ENCODE measurements at places on chromosomes 5 and 9. TPM values are rescaled to one million over a fixed set of nuclear protein-coding genes. Genes with fewer than 3 reads are reported as not detected.

GRCh38 chr5:148838357-148838756 lies 11.9 kb downstream of the ADRB2 start:
- DNase-seq: no peak

- DNase-seq: no peak
Measured at GRCh38 chr5:53827211-53827651, 266.8 kb downstream of the NDUFS4 start.

DNA sequence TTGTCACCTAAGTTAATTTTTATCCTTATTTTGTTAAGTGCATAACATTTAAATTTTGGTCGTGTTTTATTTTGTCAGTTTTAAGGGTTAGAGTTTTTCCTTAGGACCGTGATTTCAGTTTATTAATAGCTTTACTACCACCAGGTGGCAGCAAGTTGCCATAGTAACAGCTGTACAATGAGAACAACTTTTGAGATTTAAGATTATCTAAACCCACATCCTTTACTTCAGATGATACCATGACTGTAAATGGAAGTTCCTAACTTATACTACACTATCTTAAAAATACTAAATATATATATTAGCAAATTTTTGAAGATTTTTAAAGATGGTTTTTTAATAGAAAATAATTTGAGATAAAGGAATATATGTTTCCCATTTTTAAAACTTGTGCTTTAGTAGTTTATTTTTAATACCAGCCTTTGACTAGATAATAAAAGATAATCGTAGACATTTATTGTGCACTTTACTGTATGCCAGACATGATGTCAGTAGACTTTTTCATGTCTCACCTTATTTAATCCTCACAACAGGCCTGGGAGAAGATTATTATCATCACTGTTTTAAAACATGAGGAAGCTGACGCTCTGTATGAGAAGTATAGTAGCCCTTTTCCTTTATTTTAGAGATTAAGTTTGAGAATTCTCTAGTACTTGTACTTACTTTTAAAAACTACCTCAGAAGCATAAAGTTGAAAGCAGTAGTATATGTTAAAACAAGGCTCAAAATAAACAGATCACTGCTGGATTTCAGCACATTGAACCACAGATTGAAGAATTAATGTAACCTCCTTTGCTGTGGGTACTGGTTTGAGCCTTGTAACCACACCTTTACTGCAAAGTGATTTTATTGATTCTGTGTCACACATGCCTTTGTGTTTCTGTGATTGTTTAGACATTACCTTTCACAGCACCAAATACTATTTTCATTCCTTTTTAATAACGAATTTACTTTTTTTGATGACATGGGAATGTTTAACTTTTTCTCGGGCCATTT lies 27.5 kb downstream of the SREK1 start:
- peak; percentile 37 for DNase-seq

GRCh38 chr5:89374144-89374784 lies 491.3 kb upstream of the MEF2C start:
- peak; percentile 17 for DNase-seq

DNA sequence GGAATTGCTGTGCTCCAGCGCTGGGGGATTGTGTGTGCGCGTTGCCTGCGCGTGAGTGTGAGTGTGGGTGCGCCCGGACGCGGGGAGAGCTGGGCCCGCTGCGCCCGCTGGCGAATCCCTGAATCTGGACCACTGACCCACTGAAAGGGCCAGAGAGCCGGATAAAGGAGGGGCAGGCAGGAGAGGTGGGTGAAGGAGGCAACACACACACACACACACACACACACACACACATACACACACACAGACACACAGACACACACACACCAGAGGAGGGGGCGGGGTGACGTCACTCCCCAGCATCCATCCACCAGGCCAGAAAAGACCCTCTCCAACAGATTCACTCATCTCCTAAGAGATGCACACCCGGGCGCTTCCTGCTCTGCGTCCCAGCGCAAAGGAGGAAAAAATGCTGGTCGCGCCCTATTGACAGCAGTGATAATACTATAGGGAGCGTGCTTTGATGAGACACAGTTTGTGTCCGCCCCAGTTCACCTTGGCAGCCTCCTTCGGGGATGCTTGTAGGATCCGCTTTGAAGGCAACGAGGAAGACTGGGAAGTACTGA lies 1059.1 kb upstream of the DMAC1 start:
- DNase-seq: no peak

DNA sequence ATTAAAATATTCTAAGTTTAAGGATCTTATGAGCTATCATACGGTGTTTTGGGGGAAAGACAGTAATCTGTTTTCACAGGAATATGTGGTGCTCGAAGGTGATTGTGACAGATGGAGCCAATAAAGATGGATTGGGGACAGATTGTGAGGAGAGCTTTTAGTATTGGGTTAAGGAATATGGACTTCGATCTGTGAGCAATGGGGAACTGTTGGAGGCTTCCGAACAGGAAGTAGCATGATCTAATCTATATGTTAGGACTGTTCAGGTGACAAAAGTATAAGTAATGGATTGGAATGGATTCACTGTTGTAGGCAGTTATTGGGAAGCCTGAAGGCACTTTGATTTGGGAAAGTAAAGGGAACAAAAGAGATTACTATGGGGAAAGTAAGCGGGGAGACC lies 7.4 kb upstream of the ELL2 start:
- DNase-seq: no peak

GRCh38 chr9:132367613-132368313 lies 13.0 kb upstream of the SETX start:
- DNase-seq: no peak

GRCh38 chr9:101311758-101312420 lies 72.9 kb downstream of the BAAT start:
- DNase-seq: no peak

- DNase-seq: no peak
Measured at GRCh38 chr5:161027763-161028162, 175.8 kb upstream of the ATP10B start.

- no peak for DNase-seq
Measured at GRCh38 chr5:154352960-154353548, 92.7 kb upstream of the SAP30L start.

DNA sequence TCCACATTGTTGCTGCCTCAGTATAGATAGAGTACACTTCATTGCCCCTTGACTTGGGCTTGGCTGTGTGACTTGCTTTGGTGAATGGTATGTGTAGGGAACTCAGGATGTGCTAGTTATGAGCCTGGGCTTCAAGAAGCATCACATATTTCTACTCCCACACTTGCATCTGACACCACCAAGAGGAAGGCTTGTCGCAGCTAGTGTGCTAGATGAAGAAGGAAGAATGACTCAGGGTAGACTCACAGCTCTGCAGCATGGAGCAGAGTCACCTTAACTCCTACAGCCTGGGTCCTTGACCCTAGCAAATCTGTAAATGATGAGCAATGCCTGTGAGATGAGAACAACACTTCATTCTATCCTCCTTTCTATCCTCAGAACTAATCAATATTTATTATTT lies 261.8 kb downstream of the ASTN2 start:
- no peak for DNase-seq

DNA sequence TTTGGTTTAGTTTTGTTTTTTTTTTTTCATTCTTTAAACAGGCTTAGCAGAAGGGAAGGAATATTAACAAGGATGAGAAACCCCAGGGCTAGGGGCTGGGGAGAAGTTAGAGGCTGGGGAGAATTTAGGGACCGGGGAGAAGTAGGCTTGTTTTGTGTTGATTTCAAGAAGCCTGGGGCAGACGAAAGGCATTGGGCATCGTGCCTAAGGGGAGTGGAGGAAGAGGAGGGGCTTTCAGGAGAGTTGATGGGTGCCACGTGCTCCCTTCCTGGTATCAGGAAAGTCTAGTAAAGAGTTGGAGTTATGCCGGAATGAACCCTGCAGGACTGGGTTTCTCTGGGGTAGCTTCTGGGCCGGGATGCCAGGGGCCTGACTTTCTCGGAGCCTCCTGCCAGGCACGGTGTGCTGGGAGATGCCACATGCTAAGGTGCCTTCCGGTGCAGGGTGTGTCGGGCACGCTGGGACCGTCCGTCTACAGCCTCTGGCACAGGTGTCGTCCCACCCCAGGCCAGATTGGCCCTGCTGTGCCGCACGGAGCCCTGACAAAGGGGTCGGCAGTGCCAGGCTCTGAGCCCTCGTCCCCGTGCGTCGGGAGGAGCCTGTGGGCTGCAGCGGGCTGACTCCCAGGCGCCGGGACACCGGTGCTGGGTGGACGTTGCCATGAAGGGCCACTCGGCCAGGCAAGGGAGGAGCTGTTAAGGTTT lies 159.9 kb downstream of the OLFM1 start:
- peak; percentile 42 for DNase-seq

- DNase-seq: no peak
Measured at GRCh38 chr5:96638561-96638960, 23.6 kb upstream of the CAST start.

GRCh38 chr5:137627706-137628105 lies 108.2 kb downstream of the KLHL3 start:
- no peak for DNase-seq

GRCh38 chr5:154479160-154479943 lies 1.3 kb upstream of the HAND1 start:
- no peak for DNase-seq

DNA sequence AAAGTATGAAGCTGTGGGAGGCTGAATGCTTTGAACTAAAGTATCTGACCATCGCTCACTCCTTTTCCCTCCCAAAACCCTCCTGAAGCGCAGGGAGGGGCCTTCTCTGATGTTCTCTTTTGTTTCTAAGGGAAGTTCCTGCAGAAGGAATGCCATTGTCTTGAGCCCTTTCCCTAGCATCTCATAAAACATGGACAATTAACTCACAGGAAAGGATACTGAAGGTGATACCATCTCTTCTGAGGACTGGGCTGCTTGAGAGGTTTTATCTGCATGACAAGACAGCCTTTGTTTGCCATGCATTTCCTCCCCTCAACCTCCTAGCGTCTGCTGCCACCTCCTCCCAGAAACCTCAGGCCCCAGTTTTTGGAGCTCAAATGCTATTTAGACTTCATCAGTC lies 4.3 kb upstream of the RMND5B start:
- DNase-seq: no peak

- DNase-seq: peak; percentile 42
Measured at GRCh38 chr5:73693573-73694061, 67.6 kb downstream of the ARHGEF28 start.

The C8G gene
- total RNA-seq: not detected

The CEL gene
- total RNA-seq: 0.27 TPM

The ECM2 gene
- total RNA-seq: 15.2 TPM

The LECT2 gene
- not detected for total RNA-seq

The MEIKIN gene
- not detected for total RNA-seq

The IFNA2 gene
- not detected for total RNA-seq

The PCDHGA8 gene
- total RNA-seq: 4.7 TPM

The ATP10B gene
- 0.42 TPM for total RNA-seq

The PITX1 gene
- total RNA-seq: not detected
